Stimulated activated CD8-positive, alpha-beta memory T cell treated with anti-CD3 and anti-CD28 coated beads, Interleukin-2, amount 100 ng/mL, for 1 hour (primary cell): ENCODE measurements at places on chromosomes 7 and 10.

- no peak for DNase-seq
Observed at GRCh38 chr10:51074238-51075028, at the start of gene PRKG1. PRKG1 (plus strand) TSS chr10:51074487.

GRCh38 chr7:19752020-19752419 lies 21.4 kb downstream of the TMEM196 start:
- DNase-seq = no peak

DNA sequence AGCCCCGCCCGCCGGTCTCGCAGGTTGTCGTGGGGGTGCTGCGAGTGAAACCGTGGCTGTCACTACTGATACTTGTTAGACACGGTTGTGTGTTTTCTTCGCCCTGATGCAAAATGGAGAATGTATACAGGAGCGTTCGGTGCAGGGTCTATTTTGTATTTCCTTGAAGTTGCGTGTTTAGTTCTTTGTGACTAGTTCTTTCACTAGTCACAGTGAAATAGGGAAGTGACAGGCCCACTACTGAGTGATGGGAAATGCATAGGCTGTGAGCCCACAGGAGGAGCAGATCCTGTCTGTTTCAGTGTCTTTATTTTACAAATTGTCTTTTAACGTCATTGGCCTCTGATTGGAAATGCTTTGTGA lies 675 bp downstream of the ABRAXAS2 start:
- DNase-seq = no peak

- DNase-seq = no peak
Observed at GRCh38 chr10:43355749-43356371, 15.6 kb upstream of the FXYD4 start.

- no peak for DNase-seq
Observed at GRCh38 chr10:133475821-133476640, 22.3 kb downstream of the SCART1 start.

GRCh38 chr7:121872831-121873288 lies at the start of gene PTPRZ1:
PTPRZ1 (plus strand) TSS chr7:121873161; CDS start chr7:121873500, 339 bp downstream.
- DNase-seq = no peak

GRCh38 chr10:60809157-60809556 lies 30.9 kb downstream of the CDK1 start:
- no peak for DNase-seq

DNA sequence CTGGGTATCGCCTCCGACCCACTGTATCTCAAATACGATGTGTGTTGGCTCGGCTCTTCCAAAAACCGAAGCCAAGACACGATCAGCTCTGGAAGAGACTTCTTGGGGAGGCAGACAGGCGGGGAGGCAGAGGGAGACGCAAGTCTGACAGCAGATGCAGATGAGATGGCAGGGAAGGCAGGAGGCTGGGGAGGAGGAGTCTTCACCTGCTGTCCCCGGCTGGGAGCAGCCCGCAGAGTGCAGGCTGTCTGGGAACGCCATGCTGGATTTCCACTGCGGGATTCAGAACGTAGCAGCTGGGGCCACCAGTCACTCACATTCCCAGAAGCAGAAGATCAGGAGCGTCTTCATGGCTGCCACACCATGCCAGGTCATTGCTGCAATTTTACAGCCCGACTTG lies 29.4 kb downstream of the CTBP2 start:
- no peak for DNase-seq

DNA sequence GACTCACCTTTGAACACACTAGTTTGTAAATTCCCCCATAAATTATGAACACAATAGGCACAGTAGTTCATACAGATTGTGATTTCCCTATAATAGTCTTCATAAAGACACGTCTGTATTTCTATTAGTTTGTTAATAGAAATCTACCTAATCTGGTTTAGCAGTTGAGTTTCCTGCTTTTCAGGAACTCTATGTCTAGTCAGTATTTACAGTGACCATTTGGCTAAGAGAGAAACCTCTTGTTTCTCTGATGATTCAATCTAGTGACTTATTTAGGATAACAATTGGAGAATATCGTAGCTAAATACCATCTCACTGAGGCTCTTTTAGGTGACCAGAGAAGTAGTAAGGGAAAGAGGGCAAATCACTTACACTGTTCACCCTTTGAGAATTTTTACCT lies 5.9 kb upstream of the HERPUD2 start:
- DNase-seq = no peak

GRCh38 chr7:136956232-136956631 lies 87.8 kb downstream of the CHRM2 start:
- DNase-seq = no peak

GRCh38 chr10:76879116-76879913 lies 758.3 kb downstream of the KCNMA1 start:
- no peak for DNase-seq

DNA sequence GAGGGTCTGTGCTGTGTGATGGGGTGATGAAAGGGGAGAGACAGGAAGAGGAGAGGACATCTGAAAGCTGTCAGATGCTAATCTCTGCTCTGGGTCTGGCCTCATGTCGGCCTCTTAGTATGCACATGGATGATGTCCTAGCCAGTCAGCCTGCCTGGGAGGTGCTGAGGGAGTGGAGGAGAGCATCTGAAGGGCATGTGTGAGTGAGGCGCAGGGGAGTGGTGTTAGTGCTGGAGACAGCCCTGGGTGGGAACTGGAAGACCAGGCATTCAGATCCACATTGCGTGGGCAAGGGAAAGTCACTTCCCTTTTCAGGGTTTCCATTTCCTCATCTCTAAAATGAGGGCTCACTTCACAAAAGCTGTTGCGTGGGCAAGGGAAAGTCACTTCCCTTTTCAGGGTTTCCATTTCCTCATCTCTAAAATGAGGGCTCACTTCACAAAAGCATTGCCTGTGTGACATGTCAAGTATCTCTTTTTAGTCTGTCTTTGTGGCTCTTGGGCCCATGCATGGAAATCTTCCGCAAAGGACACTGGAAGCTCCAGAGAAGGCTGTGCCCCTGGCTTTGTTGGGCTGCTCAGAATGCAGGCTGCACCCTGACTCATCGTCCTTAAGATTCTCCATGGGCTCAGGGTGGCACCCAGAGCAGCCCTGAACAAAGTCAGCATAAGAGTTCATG lies 10.0 kb downstream of the SFTPD start:
- DNase-seq = no peak

DNA sequence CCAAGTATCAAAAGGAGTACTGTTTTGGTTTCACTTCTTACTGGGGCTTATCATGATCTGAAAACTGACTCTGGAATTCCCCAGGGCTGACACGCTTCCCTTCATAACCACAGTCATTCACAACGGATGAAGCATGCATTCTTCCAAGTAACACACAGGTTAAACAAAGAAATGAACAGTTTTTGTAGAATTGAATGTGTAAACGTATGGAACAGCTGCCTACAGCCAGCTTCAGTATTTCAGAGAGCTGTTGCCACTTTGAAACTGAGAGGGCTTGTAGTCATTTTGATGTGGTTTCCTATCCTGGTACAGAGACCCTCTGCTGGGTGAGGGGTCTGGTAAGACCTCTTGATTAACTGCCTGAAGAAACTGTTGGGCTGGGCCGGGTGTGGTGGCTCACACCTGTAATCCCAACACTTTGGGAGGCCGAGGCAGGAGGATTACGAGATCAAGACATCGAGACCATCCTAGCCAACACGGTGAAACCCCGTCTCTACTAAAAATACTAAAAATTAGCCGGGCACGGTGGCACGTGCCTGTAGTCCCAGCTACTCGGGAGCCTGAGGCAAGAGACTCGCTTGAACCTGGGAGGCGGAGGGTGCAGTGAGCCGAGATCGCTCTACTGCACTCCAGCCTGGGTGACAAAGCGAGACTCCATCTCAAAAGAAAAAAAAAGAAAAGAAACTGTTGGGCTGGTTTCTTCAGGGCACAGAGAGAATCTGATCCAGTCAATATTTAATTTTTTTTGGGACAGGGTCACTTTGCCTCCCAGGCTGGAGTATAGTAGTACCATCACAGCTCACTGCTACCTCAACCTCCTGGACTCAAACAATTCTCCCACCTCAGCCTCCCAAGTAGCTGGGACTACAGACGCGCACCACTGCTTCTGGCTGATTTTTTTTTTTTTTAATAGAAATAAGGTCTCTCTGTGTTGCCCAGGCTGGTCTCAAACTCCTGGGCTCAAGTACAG lies 4.7 kb downstream of the NFE2L3 start:
- DNase-seq = no peak

GRCh38 chr10:7534480-7534852 lies 123.6 kb upstream of the SFMBT2 start:
- no peak for DNase-seq

DNA sequence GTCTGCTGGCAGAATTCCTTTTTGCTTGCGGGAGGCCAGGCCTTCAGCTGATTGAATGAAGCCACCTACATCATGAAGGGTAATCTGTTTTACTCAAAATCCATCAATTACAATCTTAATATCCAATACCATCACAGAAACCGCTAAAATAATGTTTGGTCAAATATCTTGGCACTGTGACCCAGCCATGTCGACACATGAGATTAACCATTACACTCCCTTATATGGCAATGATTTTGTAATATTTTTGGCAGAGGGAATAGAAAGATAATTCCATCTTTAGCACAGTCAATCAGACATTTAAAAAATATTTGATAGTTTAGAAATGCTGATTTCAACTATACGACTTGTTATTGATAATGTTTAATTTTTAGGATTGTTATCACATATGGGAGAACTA lies 36.5 kb upstream of the SLC39A12 start:
- DNase-seq = no peak

DNA sequence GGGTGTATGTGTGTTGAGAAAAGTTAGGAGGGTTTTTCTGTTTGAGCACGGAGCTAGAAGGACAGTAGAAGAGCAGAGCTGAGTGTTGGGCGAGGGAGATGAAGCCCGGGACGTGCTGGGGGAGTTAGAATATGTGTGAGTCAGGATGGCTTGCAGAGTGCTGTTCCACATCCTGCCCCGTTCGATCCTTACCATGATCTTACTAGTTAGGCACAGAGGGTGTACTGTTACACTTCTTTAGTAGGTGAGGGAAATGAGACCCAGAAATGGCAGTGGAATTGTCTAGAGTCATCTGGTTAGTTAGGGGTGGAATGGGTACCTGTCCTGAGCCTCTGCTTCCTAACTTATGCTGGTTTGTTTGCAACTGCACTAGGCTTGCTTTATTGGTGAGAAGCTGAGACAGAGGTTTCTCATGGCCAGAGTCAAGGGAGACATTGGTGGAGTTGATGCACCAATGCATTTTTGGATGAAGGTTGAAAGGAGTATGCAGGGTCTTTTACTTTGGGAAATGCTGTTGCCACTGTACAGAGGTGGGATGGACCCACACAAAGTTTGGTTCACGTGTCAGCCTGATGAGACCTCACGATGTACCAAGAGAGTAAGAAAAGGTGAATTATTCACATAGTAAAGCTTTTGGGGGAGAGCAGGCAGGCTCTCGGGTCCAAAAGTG lies 42.4 kb downstream of the CCNY start:
- DNase-seq = no peak

DNA sequence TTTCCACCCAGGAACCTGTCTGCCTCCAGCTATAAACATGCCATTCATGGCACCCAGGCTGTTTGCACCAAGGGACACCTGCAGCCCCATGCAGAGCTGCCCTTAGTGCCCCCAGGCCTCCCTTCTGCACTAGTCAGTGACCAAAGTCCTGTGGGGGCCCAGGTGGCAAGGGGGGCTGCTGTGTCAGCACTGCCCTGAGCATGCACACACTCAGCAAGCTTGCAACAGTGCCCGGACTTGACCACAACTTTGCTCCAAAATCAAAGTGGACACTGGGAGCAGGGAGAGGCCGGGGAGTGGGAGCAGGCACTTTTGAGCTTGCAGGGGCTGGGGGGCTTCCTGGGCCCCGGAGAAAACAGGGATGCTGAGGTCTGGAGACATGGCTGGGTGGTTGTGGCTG lies 192.9 kb upstream of the MBL2 start:
- no peak for DNase-seq

DNA sequence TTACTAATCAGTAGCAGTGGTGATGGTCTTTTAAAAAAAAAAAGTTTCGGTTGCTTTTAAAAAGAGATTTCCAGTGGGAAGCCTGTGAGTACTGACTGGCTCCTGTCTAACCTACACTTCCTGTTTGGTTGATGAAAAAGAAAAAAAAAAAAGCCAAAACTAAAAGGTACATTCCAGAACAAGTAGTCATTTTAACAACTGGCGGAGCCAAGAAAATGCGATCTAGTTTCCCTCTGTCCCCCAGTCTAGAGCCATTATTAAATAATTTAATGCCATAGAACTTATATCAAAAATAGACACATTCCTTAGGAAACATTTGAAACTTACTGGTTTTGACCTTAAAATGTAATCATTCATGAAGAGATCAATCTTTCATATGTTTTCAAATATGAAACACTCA lies 254.2 kb upstream of the C7orf33 start:
- DNase-seq = no peak

- DNase-seq = no peak
Observed at GRCh38 chr7:116145245-116145852, 65.0 kb upstream of the TES start.

- DNase-seq = no peak
Observed at GRCh38 chr10:6741541-6741941, 161.5 kb upstream of the PRKCQ start.

DNA sequence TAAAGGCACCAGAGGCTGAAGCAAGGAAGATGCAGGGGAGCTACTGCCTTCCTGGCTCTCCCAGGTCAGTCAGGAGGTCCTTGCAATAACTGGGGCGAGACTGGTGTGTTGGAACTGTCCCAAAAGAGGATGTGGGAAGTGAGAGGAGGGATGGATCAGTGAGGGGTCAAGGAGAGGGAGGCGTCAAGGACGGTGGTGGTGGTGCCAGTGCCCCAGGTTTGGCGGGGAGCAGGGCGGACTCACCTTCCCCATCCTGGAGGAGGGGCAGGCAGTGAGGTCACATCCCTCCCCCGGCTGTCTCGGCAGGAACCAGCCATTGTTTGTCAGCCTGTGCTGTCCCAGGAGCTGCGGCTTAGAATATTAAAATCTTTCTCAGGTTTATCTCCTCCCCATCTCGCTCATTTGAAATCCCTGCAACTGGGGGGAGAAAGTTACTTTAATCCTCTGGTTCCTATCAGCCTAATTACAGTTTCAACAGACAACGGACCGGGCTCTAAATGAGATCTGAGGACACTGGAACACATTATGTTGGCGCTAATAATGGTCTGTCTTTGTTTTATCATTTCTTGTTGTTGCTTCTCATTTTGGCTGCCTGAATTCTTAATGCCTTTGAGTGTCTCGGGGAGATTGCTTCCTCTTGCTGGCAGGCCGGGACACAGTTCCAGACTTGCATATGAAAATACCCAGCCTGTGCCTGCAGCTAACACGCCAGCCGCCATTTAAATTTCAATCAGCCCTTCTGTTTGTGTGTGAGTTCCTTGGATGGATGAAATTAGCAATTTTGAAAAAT lies 387.5 kb downstream of the RPS24 start:
- DNase-seq = no peak
